ENCODE measurements at places on chromosomes 4 and X.

DNA sequence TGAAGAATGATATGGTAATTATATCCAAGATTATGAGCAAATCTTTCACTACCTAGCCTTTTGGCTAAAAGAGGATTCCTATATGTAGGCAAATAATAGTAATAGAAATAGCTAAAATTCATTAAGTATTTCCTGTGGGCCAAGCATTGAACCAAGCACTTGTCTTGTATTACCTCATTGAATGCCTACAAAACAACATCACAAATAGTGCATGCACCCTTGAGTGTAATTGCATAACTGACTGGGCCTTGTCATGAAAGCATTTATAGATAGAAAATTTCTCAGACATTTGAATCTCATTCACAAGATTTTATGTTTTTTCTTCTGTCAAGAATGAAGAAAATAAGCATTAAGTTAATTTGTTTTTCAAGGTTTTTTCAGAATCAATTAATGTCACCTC lies 3.9 kb upstream of the HPGDS start:
- no peak for DNase-seq

DNA sequence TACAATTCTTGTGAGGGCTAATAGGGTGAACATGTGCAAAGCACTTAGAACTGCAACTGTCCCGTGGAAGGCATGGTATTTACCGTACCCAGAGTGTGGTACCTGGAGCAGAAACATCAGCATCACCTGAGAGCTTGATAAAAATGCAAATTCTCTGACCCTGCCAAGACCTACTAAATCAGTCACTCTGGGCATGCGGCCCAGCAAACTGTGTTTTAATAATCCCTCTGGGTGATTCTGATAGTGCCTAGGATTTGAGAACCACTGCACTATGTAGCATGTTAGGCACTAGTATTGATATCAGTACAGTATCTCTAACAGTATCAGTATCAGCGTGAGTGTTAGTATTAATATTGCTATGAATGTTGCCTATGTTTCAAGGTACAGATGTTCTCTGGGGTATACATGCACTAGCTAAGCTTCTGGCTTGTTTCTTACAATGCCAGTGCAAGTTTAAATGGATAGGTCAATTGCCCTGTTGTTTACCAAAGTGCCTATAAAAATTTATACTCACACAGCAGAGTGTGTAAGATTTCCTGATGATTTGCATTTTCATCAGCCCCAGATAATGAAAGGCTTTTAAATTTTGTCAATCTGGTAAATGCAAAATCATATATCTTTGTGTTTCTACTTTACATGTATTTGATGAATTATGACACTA lies 354.0 kb downstream of the HS3ST1 start:
- no peak for DNase-seq

GRCh38 chrX:10450229-10450958 lies 170.0 kb downstream of the MID1 start:
- DNase-seq, result no peak

DNA sequence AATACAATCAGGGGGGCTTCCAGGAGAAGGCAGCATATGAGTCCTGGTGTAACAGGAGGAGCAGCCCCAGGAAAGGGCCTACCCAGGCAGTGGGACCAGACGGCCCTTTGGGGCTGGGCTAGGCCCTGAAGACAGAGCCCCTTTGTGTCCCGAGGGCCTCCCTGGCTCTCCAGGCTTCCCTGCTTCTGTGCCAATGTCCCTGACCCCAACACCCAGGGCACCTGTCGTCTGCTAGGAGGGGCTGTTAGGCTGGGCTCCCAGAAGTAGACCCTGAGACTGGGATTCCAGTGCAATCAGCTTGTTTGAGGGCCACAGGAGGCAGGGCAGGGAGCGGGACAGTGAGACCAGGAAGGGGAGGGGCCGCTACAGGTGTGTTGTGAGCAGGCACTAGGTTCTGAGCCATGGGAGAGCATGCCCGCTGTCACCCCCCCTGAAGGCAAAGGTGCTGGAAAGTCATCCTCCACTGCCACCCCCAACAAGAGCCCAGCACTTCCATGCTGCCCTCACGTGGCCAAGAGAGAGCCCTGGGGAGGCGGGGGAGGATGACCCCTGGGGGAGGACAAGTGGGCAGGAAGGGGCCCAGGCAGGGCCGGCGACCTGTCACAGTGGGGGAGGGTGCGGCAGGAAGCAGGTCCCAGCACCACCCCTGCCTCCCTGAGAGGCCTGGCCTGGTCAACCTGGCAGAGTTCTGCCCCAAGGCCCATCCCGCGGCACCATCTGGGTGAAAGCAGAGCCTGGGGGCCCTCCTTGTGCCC lies 64.8 kb downstream of the ADRA2C start:
- no peak for DNase-seq

- DNase-seq, result no peak
Measured at GRCh38 chr4:113619526-113619925, 142.0 kb downstream of the CAMK2D start.

DNA sequence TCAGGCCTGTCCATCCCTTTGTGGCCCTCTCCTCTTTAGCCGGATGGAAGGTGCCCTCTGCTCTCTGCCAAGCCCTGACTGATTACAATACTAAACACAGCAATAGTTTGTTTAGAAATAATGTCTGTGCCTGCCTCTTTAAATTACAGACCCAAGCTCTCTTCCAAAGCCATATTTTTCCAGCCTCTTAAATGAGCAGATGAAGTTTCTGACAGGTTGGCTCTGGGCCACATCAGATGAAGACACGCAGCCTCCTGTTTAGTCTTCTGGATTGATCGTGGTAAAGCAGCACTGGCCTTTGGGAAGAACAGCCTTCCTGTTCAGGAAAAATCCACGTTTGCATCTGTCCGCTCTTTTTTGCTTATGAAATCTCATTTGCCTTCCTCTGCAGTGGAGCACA lies 133.6 kb downstream of the CPE start:
- DNase-seq, result no peak

DNA sequence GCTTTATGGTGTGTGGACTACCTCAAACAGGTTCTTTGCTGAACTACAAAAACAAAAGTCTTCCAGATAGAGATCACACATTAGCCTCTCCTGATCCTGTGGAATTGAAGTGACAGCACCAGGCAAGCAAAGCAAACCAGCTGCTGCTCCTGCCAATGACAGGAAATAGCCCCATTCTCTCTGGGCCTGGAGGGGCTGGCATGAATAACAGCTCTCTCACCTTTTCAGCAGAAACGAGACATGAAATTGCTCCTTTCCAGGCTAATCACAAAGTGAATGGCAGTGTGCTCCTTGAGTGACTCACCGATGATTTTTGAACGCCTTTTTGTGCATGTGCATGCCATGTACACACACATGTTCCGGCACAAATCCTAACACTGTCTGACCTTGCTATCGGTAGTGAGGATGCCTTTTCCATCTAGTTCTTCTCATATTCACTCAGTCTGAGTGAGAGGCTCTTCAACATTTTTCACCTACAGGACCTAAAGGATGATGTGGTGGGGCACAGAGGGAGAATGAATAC lies 24.4 kb downstream of the MFAP3L start:
- DNase-seq, result peak; percentile 52

DNA sequence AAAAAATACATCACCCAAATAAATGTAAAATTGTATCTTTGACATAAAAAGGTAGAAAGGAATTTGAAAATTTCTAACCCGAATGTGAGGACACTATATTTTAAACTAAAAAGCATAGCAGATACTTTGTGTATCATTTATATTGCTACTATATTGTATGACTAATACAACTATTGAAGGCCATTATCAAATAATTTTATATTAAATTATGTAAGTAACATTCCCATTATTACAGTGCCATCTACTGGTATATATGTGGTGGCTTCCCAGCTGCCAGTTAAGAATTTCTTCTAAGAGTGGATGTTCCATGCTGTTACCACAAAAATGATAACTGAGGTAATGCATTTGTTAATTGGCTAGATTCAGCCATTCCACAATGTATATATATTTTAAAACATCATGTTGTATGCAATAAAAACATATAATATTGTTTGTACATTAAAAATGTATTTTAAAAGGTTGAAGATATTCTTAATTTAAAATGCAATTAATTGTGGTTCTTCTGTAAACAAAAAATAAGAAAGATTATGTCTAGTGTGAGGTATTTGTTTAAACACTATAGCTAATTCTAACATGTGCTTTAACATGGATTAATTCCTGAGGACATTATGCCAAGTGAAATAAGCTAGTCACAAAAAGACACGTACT lies 65.3 kb downstream of the EGF start:
- DNase-seq, result peak; percentile 21

- DNase-seq, result no peak
Measured at GRCh38 chrX:12423346-12423745, 285.1 kb downstream of the FRMPD4 start.

DNA sequence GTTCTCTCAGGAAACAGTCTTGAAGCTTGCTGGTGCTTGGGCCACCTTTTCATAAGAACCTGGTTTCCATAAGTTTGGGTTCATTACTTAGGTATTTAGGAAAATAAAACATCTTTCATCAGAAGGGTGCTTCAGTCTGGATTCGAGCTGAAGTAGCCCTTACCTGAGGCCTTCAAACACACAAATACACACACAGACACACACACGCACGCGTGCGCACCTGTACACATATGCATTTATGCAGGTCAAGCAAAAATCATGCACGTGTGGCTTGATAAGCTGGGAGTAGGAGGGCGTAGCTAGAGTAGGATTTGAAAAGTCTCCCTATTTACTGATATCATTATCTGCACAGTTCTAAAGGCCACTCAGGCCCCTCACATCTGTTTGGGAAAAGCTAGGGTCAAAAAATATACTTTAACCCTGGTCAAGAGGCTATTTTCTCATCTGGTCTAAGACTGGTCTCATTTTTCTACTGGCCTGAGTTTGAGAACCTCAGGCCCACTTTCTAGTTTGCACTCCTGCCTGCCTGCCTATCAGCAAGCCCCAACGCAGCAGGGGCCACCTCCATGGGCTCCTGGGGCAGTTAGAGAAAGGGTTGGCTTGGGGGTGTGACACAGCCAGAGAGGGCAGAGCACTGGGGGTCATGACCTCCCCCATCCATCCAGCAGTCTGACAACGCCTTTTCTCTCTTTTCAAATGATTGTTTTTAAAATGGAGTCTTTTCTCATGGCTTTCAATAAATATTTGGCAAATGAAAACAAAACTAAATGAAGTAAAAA lies 64.3 kb downstream of the RASL11B start:
- DNase-seq, result no peak

- DNase-seq, result no peak
Measured at GRCh38 chr4:98519268-98519977, 139.0 kb downstream of the TSPAN5 start.

- DNase-seq, result no peak
Measured at GRCh38 chr4:20529691-20530090, 170.6 kb upstream of the PACRGL start.

- DNase-seq, result peak; percentile 46
Measured at GRCh38 chrX:101347859-101348451, 587 bp downstream of the TIMM8A start.

DNA sequence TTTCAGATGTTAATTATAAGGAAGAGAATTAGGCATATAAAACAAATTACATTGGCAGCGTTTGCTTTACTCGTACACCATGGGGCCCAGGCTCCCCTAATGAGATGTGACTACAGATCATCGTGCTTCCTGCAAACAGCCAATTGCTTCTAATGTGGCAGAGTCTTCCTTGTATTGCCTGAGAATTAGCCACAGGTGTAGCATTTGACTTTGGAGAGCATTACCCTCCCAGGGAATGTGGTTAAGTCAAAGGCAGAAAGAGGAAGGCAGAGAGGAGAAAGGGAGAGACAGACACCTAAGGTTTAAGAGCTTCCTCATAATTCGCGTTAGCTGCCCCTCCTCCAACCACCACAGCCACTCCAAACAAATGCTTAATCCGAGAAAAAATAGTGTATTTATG lies 97.0 kb downstream of the MID1IP1 start:
- DNase-seq, result no peak

DNA sequence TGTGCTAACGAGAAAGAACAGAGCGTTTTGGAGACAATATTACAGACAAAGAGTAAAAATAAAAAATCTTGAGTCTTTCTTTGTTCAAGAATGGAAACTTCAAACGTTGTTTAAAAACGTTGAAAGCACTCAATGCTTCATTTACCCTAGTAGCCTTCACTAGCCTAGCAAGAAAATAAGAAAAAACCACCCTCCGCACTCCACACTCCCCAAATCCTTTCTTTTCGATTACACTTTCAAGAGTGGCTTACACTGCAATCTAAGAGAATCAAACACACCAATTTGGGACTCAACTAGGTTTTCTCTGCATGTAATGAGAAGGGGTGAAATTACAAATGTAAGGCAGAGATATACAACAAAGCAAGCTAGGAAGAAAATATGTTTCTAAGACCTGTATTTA lies 4.7 kb downstream of the TMSB4X start:
- no peak for DNase-seq

DNA sequence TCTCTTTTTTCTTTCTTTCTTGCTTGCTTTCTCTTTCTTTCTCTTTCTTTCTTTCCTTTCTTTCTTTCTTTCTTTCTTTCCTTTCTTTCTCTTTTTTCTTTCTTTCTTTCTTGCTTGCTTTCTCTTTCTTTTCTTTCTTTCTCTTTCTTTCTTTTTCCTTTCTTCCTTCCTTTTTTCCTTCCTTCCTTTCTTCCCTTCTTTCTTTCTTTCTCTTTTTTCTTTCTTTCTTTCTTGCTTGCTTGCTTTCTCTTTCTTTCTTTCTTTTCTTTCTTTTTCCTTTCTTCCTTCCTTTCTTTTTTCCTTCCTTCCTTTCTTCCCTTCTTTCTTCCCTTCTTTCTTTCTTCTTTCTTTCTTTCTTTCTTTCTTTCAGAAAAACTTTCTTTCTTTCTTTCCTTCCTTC lies 108.1 kb upstream of the SHOX start:
- no peak for DNase-seq

GRCh38 chr4:156642161-156642560 lies 329.4 kb downstream of the PDGFC start:
- no peak for DNase-seq

- DNase-seq, result no peak
Measured at GRCh38 chrX:139052461-139052860, 340.9 kb upstream of the FGF13 start.

DNA sequence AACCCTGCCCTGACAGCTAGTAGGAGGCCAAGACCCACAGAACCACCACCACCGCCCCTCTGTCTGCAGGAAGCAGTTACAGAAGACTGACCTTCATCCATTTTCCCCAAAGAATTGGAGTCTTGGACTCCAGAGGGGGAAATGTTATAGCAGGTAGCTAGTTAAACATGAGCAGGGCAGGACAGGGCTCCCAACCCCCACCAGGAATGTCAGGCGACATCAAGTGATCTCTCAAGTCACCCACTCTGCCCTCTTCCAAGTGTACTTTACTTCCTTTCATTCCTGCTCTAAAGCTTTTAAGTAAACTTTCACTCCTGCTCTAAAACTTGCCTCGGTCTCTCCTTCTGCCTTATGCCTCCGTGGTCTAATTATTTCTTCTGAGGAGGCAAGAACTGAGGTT lies 17.1 kb upstream of the AADAT start:
- no peak for DNase-seq

DNA sequence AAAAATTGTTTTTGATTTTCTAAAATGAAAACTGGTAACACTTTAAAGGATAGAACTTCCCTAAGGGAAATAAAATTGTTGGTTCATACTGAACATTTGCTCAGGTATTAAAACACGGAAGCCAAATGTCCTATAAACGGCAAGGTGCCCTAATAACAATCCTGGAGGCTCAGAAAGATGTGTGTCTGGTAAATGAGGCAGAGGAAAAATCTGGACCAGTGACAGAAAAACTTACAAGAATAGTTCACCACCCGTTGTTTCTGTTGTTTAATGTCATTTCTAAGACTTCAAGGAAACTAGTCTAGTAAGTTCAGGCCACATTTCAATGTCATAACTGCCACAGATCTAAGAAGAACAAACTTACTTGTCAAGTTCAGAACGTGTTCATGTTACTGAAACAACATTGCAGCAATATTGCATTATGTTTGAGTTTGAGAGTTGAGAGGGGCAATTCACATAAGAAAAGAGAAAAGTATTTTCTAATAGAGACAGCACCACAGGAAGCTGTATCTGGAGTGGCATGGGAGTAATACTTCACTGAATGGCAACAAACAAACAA lies 476.6 kb downstream of the GRXCR1 start:
- no peak for DNase-seq

Measured in SK-N-SH (cell line).